ENCODE measurements at places on chromosomes 6 and 20.

GRCh38 chr20:52649727-52650126 is 322.4 kb upstream of the TSHZ2 start:
- no peak for DNase-seq

DNA sequence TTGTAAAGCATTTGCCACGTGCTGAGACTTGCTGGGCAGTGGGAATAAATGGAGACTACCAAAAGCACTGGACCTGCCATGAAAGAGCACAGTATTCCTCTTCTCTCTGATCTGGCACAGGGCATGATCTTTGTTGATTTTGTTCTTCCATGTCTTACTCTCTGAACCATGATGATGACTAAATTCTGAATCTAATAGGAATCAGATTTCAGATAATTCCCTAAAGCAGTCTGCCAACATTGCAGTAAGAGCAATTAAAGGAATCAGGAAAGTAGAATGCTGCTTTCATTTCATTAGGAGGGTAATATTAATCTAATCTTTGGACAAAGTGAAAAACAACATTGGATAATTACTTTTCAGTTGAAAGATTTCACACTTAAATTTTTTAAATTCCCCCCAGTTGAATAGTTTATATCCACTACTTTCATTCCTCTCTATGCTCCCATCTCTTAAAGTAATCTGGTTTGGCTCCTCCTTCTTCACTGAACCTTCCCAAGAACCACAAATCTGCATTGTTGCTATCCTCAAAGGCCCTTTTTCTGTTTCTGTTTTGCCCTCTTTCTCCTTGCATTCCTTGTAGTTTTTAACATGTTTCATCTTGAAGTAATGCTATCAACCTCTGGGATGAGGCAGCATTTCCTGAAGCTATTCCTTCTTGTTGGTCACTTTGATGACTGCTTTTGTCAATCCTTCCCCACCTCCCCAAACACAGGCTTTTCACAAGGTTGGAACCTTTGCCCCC is 243.2 kb upstream of the TENT5A start:
- DNase-seq, result no peak

DNA sequence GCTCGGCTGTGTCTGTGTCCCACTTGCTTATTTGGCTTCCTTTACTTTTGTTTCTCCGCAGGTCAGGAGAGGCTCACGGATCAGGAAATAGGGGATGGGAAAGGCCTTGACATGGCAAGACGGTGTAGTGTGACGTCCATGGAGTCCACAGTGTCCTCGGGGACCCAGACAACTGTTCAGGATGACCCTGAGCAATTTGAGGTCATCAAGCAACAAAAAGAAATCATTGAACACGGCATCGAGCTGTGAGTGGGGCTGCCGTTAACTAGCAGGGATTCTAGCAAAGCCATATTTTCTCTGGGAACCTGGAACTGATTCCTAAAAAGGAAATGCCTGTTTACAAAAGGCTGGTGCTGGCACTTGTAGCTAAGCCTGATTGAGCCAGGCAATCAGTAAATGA is 54.4 kb downstream of the ARFGEF2 start:
- DNase-seq, result no peak

- DNase-seq, result no peak
Measured at GRCh38 chr6:140043762-140044378, 669.4 kb upstream of the CITED2 start.

GRCh38 chr20:44228465-44229258 is 18.1 kb upstream of the OSER1 start:
- DNase-seq, result no peak

DNA sequence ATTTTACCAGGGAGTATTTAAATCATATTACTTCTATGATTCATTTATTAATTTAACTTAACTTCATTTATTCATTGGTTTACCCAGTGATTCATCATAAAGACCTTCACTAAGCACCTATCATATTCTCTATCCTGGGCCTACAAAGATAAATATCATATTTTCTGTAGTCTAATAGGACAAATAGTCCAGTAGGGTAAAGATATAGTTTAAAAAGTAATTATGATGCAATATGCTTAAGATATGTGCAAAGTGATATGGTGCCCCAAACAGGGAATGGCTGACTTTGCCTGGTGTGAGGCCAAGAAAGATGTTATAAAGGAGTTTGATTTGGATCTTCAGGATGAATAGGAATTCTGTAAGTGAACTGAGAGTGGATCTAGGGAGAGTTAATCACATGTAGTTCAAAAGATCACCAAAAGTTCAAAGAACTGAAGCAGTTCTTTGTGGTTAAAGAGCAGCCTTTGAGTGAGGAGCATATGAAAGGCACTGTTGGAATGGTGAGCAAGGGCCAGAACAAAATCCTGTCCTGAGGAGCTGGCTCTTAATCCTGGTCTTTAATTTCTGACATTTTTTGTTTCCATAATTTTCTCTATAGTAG is 45.5 kb downstream of the MLIP start:
- DNase-seq, result no peak

- peak; percentile 67 for DNase-seq
Measured at GRCh38 chr6:30544666-30545272, 11.5 kb downstream of the GNL1 start.

GRCh38 chr6:149449831-149450678 is 34.8 kb downstream of the ZC3H12D start:
- no peak for DNase-seq

GRCh38 chr6:43679057-43679456 is 8.5 kb downstream of the MRPS18A start:
- DNase-seq, result no peak

GRCh38 chr6:136535880-136536650 is 14.2 kb downstream of the MAP7 start:
- DNase-seq, result no peak

DNA sequence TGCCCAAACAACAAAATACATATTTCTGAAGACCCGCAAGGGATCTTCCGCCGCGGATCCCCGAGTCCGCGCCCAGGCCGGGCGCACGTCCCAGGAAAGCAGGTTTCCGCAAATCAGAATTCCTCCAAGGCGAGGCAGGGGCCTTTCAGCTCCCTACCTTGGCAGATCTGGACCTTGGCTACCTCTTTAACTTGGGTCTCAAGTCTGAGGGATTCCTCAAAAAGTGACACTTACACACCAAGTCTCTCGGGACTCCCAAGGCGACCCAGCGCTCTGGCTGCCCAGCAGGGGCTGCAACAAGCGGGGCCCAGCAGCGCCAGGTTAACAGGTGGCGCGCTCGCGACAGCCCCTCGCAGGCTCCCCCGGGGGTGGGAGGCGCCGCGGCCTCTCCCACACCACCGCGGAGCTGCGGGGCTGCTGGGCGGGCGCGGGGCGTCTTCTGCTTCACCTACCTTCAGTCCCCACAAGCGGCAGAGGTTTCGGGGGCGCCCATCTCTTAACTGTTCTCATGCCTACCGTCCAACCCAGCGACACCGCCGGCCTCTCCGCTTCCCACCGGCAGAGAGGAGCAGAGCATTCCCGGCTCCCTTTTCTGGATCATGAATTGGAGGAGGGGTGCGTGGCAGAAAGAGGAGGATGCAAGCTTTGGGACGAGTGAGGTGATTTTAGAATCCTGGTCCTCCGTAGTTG is 414 bp downstream of the SIM1 start:
- DNase-seq, result peak; percentile 69

DNA sequence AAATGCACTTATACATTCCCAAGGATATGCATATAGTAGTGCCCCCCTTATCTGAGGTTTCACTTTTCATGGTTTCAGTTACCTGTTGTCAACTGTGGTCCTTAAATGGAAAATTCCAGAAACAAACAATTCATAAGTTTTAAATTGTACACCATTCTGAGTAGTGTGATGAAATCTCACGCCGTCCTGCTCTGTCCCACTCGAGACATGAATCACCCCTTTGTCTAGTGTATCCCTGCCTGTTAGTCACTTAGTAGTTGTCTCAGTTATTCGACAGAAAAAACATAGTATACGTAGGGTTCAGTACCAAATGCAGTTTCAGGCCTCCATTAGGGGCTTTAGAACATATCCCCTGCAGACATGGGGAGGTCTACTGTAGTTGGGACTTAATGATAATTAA is 57.0 kb downstream of the MAP1LC3A start:
- DNase-seq, result no peak

DNA sequence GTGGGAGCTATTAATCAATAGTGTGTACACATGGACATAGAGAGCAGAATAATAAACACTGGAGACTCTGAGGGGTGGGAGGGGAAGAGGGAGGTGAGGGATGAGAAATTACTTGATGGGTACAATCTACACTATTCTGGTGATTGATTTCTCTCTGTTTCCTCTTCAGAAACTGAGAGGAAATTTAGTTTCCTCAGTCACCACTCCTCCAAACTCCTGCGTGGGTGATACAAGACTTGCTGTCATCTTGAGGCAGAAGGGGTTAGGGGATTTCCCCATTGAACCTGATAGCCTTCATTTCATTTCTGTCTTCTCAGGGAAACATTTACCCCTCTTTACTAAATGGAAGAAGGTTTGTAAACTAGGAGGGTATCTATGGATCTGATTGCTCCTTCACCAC is 84.3 kb upstream of the ESR1 start:
- DNase-seq, result no peak

DNA sequence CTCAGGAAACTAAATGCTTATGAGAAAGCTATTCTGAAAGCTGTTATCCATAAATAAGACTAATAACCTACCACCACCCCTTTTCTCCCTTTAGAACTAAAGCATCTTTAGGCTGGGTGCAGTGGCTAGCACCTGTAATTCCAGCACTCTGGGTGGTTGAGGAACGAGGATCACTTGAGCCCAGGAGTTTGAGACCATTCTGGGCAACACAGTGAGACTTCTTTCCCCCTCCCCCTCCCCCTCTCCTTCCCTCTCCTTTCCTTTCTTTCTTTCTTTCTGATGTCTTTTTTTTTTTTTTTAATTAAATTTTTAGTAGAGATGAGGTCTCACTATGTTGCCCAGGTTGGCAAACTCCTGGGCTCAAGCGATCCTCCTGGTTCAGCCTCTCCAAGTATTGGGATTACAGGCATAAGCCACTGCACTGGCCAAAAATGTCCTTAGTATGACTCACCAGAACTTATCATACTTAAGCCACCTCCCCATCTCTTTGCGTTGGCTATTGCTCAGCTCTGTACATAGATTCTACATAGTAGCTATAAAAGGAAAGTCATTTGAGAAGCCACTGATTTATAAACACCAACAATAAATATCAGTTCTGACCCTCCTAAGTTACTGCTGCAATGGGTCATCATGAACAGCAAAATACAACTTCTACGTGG is 54.8 kb upstream of the SPDEF start:
- no peak for DNase-seq

GRCh38 chr6:26124781-26125685 is 37.8 kb downstream of the HFE start:
- DNase-seq, result peak; percentile 16

GRCh38 chr6:125945378-125946141 is 11.0 kb upstream of the HINT3 start:
- no peak for DNase-seq

GRCh38 chr6:118502169-118502568 is 45.9 kb upstream of the PLN start:
- DNase-seq, result no peak

GRCh38 chr6:98136333-98136732 is 698.0 kb upstream of the POU3F2 start:
- peak; percentile 76 for DNase-seq

- DNase-seq, result no peak
Measured at GRCh38 chr20:4112481-4113421, 97.4 kb upstream of the RNF24 start.

DNA sequence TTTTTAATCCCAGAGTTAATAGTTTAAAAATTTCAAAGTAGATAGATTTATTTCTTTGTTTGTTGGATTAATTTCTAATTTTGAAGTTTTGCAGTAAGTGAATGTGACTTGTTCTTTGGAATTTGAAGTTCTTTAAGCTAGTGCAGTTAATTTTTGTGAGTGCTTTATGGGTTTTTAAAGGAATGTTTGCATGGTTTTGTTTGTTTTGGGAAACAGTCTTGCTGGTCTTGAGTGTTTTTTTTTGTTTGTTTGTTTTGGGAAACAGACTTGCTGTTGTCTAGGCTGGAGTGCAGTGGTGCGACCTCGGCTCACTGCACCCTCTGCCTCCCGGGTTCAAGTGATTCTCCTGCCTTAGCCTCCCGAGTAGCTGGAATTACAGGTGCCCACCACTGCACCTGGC is 9.5 kb downstream of the PANK2 start:
- no peak for DNase-seq

DNA sequence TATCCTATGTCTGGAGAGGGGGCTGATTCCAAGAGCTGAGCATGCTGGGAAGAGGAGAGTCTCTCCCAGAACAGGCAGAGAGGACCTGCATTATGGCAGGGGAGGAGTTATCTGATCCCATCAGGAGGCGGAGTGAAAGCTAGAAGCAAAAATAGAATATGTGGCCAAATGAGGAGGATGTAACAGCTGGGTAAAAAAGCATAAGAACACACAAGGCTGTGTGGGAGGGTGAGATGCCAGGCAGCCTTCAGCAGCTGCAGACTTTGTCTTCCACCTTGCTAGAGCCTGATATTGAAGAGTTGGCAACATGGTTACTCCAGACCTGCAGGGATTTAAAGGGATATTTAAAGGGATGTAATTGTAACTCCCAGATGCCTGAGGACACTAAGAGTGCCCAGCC is 167.1 kb downstream of the PTPRT start:
- no peak for DNase-seq

- no peak for DNase-seq
Measured at GRCh38 chr6:14804785-14805210, 441.1 kb upstream of the JARID2 start.

GRCh38 chr20:63017826-63018411 is 11.2 kb upstream of the BHLHE23 start:
- no peak for DNase-seq

DNA sequence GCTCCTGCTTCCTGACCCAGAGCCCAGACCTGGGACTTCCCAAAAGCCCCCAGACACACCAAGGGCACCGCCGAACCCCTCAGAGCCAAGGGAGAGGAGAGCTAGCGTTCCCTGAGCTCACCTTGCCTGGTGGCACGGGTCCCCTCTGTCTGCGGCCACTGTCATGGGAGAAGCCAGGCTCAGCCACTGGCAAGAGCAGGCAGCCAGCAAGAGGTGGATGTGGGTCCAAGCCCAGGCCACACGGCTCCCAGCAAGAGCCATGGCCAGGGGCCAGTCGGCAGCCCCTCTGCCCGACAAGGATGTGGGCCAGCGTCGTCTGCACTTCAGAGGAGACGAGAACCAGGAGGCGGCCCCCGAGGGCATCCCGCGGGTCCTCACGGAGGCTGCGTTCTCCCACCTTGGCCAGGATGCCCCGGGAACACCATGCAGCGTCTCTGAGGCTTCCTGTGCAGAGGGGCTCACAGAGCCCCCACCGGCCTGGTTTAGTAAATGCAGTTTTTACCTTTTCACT is 2.2 kb upstream of the PPDPF start:
- DNase-seq, result peak; percentile 1

DNA sequence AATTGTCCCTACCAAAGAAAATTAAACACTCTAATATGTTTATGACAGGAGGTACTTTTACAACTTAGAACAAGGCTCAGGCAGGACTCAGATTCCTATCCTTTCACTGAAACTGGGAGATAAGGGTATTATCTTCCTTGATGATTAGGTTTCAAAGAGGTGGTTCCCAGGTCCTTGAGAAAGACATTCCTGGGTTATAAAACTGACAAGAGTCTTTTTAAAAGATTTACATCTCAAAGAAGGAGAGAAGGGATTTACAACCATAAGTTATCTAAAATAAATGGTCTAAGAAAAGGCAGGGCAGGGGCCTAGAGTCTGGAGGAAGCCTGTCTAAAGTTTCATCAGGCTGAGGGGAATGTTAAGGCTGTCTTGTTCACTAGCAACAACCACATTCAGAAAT is 1492.5 kb downstream of the HACE1 start:
- DNase-seq, result peak; percentile 9

GRCh38 chr6:156598071-156598854 is 178.9 kb upstream of the ARID1B start:
- no peak for DNase-seq

GRCh38 chr6:69090132-69090531 is 455.1 kb downstream of the ADGRB3 start:
- no peak for DNase-seq
